MM.1S (cell line): ENCODE measurements at places on chromosomes 3 and 15.

DNA sequence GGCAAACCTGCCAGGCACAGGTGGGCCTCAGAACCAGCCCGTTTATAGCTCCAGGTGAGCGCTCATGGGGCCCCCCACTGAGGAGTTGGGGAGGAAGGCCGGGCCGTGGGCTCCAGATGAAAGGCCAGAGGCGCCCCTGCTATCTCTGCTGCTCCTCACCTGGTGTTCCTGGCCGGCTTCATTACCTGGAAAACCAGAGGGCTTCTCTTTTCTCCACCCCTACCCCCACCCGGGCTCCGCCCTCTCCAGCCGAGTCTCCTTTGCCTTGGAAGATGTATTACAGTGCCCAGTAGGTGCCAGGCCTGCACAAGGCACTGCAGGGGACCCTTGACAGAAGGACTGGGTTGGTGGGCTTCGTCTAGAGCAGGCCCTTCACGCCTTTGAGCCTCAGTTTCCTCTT lies 111.4 kb downstream of the WNT7A start:
- DNase-seq = no peak

DNA sequence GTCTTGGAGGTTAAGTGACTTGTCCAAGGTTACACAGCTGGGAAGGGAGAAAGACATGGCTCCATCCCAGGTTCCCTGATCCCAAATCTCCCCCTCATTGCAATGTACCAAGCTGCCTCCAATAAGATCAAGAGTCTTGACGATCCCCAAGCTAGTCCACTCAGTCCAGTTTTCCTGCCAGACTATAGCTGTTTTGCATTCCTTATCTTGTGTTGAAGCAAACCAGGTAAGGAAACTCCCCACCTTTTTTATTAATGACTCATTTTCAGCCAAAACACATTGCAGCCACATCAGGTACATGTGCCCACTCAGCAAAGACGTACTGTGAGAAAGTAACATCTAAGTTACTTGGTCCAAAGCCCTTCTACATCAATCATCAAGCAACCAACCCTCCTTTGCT lies 41.9 kb downstream of the LIPC start:
- DNase-seq = no peak

DNA sequence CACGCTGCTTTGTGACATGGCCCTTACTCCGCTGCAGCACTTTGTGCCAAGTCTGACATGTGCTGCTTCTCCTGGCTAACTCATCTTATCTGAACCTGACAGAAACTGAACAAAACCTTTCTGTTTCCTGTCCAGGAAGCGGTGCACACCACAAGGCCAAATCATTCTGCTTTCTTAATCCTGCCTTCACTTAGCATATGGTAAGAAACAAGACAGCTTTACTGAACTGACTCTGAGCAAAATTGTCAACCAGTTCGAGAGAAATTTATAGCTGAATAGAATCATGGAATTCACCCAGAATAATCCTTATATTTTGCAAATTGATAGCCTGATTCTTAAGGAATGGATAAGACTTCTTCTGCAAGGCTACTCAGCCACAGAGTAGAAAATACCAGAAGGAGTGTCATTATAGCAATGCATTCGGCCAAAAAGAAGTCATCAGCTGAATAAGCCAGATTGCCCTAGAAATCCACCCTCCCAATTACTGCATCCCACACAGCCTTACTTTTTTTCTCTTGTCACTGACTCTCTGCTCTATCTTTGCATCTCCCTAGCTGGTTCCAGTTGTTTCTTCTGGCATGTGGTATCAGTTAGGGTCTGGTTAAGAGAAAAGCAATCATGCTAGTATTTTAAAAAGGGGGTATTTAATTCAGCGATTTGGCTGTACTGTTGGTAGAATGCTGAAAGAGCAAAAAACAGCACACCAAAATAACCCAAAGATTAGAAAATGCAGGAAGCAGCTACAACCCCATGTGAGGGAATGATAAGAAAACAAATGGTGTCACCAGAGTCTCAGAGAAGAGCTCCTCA lies 41.6 kb upstream of the STRIT1 start:
- DNase-seq = peak; percentile 95

- DNase-seq = no peak
Measured at GRCh38 chr15:58409861-58410260, 21.9 kb upstream of the LIPC start.

DNA sequence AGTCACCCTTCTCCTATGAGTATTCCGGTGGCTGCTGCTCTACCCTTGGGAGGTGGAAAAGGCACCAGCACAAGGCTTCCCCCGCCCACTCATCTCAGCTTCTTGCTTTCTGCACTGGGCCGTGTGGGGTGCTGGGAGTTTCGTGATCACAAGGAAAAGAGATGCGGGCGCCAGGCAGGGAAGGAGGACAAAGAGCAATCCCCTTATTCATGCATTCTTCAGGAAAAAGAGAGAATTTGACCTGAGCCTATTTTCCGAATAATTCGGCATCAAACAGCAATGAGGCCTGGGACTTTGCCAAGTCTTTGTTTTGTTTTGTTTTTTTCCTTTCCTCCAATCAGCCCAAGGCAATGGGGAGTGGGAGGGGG lies 102.2 kb upstream of the LPP start:
- DNase-seq = no peak

DNA sequence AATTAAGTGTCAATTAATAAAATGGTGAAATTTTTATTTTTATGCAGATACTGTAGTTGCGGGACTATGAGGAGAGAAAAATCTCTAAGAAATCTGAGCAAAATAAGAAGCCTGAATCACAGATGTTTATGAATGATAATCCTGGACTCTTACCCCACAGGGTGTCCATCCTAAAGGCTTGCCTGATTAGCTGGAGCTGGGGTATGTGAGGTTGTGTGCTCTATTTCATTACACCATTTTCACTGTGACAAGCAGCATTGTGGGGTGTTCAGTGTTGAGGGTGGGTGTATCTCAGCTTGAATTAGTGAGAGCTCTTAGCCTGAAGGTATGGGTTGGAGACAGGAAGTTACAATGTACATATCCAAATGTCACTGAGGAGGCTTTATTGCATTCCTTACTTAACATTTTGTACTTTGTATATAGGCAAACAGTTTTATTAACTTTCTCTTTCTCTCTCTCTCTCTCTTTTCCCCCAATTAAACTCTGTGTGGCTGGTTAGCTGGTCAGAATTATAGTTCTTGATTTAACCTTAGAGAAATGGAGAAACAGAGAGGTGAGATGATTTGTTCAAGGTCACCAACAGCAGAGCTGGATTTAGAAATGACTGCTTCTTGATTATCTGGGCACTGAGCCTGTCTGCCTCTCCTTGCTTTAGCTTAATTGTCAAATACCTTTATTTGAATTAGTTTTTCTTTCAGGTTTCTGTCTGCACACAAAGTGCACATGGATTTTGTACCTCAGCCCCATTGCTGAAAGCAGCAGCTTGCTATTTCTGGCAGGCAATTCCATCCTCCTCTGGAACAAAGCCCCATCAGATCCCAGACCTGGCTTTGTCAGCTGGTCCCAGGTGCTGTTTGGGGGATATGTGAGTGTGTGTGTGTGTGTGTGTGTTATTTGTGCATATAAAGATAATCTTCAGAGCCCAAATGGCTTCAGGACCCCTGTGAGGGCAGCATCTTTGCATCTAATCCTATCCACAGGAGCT lies 35.8 kb downstream of the GJD2 start:
- DNase-seq = no peak

DNA sequence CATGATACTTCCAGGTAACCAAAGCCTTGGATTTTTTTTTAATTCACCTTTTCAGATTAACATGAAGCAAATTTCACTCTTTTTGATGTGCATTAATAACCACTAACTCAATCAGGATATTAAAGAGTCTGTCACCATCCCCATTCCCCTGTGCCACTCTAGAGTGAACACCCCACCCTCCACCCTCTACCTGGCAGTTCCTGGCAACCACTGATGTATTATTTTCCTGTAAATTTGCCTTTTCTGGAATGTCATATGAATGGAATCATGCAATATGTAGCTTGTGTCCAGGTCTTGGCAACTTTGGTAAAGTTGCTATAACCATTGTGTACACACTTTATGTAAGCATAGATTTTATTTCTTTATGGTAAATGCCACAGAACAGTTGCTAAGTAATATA lies 627.6 kb downstream of the MCTP2 start:
- DNase-seq = no peak

DNA sequence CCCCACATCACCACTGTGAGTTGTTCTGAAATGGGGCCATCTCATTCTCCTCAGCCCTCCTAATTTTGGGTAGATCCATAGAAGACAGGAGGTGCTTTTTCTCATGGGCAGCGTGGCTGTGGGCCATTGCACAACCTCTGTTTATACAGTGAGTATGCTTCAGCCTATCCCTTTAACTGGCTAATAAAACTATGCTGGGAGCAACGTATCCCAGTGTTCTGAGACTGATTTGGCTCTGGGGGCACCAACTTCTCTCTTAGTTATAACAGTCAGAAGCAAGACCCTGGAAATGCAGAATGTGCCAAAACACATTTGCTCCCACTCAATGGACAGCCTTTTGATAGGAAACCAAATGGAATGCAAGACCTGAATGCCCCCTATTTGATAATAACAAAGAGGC lies 97.1 kb upstream of the ICE2 start:
- DNase-seq = no peak

GRCh38 chr3:42214064-42214463 lies 51.9 kb downstream of the CCK start:
- peak; percentile 28 for DNase-seq

DNA sequence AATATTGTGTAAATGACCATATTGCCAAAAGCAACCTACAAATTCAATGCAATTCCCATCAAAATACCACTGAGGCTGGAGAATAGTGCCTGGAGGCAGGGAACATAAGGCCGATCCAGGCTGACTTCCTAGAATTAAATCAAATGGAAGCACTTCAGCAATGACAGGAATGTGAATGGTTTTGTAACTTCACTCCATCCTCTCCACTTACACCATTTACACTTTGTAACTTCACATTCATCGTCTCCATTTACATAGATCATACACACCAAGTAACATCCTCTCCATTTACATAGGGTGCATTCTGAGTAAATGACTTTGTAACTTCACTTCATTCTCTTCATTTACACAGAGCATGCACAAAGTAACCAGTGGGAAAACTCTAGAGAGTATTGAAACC lies 11.6 kb downstream of the STRIT1 start:
- DNase-seq = no peak

DNA sequence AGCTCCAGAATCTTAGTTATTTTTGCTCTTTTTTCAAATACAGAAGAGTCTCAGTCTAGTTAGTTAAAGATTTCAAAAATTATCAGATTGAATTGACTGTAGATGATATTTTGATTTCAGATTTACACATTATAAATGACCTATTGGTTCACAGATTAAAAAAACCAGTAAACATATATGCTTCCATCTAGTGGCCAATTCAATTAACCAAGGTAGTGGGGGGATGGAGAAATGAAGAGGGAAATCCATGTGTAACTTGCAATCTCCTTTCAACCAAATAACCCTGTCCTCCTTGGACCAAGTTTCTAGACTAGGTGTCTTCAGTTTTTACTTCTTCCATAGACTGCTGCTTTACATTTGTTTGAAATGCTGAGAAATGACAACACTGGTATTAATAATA lies 789.8 kb downstream of the ROBO1 start:
- DNase-seq = no peak

DNA sequence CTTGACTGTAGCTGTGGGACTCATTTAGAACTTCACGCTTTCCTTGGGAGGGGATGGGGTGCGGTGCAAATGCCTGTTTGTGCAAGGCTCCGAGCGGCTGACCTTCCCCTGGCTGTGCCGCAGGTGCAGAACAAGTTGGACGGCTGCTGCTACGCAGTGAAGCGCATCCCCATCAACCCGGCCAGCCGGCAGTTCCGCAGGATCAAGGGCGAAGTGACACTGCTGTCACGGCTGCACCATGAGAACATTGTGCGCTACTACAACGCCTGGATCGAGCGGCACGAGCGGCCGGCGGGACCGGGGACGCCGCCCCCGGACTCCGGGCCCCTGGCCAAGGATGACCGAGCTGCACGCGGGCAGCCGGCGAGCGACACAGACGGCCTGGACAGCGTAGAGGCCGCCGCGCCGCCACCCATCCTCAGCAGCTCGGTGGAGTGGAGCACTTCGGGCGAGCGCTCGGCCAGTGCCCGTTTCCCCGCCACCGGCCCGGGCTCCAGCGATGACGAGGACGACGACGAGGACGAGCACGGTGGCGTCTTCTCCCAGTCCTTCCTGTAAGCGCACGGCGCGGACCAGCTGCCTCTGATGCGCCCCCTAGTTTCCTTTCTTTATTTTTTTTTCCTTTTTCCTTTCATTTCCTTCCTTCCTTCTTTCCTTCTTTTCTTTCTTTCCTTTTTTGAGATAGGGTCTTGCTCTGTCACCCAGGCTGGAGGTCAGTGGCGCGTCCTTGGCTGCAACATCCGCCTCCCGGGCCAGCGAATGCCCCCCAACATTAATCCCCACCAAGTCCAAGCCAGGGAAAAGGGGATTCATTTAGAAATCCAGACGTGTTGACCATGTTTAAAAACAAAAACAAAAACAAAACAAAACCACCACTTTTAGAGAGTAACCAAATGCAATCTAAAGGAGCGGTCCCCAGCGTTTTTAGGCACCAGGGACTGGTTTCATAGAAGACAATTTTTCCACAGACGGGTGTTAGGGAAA lies 42.7 kb downstream of the EIF2AK4 start:
- DNase-seq = no peak

- DNase-seq = no peak
Measured at GRCh38 chr3:132228923-132229322, 88.3 kb upstream of the ACP3 start.

DNA sequence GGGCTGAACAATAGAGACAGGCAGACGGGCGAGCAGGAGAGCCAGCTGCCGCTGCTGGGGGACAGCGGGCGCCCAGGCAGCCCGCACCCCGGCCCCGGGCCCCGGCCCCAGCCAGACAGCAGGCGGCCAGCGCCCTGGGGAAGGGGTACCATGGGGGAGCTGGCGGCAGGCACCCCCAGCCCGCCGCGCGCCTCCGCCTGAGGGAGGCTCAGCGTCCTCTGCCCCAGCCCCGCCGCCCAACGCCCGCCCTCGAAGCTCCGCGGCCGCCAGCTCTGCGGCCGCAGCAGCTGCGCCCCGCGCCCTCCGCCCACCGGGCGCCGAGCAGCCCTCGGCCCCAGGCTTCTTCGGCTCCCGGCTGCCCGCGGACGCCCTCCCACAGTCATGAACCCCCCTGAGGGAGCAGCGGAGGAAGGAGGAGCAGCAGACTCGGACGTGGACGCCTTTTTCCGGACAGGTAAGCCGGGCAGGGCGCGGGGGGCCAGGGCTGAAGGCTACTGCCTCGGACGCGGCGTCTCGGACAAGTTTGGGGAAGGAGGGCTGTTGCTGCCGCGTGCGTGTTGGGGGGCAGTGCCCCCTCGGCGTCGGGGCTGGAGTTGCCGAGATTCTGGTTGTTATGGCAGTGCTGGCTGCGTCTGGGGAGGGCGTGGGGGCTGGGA lies 41.6 kb upstream of the ROPN1 start:
- DNase-seq = no peak

- no peak for DNase-seq
Measured at GRCh38 chr15:77546870-77547269, 85.8 kb downstream of the LINGO1 start.

GRCh38 chr15:85828126-85828525 lies 33.4 kb upstream of the KLHL25 start:
- no peak for DNase-seq
